ENCODE measurements at places on chromosomes 3 and 15. TPM values are rescaled to one million over a fixed set of nuclear protein-coding genes. Genes with fewer than 3 reads are reported as not detected.

COX17 gene
- total RNA-seq: 51.6 TPM

CPB1 gene
- total RNA-seq: 6.2 TPM

LSAMP gene
- 0.25 TPM for total RNA-seq

- no peaks in the 10 kb centered on the region for H3K27me3 ChIP-seq
- H3K27ac ChIP-seq: no peak overlapping the region
- peak; percentile 16 for DNase-seq
- H3K4me3 ChIP-seq: no peak overlapping the region
- no peaks in the 10 kb centered on the region for H3K4me1 ChIP-seq
Observed at GRCh38 chr3:54830658-54831057, 97.2 kb downstream of the LRTM1 start.

- no peaks in the 10 kb centered on the region for H3K36me3 ChIP-seq
- no peak for DNase-seq
- H3K4me3 ChIP-seq: no peak overlapping the region
- H3K4me1 ChIP-seq: no peaks in the 10 kb centered on the region
Observed at GRCh38 chr3:136122006-136122405, 74.1 kb downstream of the MSL2 start.

- H3K4me3 ChIP-seq: no peak overlapping the region
- DNase-seq: no peak
- no peaks in the 10 kb centered on the region for H3K36me3 ChIP-seq
Observed at GRCh38 chr3:53665608-53666425, 171.4 kb downstream of the CACNA1D start.

DNA sequence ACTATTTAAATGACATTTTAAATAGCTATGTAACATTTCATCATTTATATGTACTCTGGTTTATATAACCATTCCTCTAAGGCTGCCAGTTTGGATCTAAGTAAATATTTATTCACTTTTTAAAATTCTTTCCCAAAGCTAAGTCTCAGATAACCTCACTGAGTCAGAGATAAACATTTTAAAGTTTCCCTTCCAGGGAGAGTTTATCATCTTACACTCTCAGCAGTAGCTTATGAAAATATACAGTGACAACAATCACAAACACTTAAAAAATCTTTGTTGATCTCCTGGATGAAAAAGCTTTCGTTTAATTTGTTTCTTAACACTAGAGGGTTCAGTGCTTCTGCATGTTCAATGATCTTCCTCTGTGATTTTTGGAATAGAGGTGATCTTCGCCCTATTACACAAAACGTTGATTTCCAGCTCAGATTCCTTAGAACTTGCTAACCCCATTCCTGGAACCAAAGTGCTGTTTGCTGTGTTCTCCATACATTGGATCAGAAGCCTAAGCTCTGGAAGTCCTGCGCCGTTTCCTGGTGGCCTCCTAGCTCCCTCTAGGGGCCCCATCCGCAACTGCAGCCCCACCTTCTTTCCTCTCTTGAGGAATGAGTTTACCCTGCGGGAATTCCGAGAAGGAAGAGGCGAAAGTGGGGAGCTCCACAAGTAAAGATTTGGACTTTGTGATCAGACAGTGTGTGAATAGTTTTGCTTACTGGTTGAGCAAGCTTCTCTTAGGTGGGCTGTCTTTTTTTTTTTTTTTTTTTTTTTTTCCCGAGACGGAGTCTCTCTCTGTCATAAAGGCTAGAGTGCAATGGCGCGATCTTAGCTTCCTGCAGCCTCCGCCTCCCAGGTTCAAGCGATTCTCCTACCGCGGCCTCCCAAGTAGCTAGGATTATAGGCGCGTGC lies 29.3 kb upstream of the SACM1L start:
- no peak overlapping the region for H3K27ac ChIP-seq
- DNase-seq: peak; percentile 41
- H3K4me3 ChIP-seq: no peak overlapping the region
- H3K4me1 ChIP-seq: peaks cover 21% of the 10 kb centered on the region

DNA sequence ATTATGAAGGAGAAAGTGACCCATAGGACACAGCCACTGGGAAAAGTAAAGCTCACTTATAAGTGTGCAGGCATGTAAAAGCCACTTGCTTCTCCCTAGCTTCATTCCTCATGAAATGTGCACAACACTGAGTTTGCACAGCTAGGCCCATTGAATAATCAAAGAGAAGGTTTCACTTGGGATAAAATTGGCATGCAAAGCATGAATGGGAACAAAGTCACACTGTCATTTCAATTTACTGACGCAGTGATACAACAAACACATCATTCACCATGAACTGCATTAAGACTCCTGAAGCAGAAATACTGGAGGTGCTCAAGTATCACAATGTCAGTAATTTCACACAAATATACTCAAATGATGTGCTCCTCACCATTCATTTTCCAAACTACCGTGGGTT lies 61.1 kb downstream of the KCNMB2 start:
- H3K36me3 ChIP-seq: no peaks in the 10 kb centered on the region
- no peak overlapping the region for H3K27ac ChIP-seq
- H3K27me3 ChIP-seq: no peaks in the 10 kb centered on the region
- H3K4me3 ChIP-seq: no peak overlapping the region
- no peak for DNase-seq
